Stimulated activated CD4-positive, alpha-beta T cell treated with anti-CD3 and anti-CD28 coated beads, Interleukin-1b, Interleukin-23, amount 100 ng/mL, for 1 hour (primary cell): ENCODE measurements at places on chromosomes 5 and 9.

DNA sequence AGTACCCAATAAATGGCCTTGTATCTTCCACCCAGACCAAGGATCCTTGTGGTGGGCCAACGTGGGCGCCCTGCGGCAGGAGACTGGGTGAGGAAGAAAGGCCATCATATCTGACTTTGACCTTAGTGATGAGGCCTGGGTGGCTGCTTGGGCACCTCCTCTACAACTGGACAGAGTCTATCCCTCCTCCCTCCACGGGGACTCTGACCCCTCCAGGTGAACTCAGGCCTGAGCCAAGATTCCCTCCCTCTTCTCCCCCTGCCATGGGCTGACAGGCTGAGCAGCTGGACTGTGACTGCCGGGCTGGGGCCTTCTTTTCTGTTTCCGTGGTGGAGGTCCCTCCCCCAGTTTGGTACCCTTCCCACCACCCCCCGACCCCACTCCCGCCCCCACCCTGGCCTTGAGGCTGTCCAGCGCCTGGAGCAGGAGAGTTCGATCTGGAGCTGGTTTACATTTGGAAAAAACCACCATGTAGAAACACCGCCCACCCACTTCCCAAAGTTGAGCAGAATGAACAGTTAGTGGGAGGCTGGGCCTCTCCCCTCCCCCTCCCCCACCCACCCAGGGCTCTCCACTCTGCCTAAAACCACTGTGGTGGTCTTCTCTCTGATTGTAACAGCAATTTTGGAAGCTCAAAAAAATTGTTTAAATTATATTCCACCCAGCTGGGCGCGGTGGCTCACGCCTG, 1.2 kb upstream of the PHYHD1 start:
- no peak for DNase-seq

GRCh38 chr5:90530736-90531487, 1.5 kb upstream of the LYSMD3 start:
- DNase-seq = no peak

DNA sequence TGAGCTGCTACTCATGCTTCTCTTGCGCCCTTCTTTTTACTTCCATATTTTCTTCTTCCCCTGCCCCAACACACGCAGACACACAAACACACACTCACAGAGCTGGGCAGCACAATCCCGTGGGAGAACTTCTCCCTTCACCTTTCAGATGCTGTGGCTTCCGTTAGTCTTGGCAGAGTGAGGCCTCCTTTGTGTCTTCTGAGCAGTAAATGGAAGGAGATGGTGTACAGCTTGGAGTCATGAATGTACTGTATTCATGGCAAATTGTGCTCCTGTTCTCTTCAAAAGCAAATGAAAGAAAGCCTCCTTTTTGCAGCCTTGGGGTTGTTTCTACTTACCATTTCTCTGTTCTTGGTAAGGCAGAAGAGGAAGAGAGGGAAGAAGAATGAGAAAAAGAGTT, 456.6 kb upstream of the TLE4 start:
- no peak for DNase-seq

DNA sequence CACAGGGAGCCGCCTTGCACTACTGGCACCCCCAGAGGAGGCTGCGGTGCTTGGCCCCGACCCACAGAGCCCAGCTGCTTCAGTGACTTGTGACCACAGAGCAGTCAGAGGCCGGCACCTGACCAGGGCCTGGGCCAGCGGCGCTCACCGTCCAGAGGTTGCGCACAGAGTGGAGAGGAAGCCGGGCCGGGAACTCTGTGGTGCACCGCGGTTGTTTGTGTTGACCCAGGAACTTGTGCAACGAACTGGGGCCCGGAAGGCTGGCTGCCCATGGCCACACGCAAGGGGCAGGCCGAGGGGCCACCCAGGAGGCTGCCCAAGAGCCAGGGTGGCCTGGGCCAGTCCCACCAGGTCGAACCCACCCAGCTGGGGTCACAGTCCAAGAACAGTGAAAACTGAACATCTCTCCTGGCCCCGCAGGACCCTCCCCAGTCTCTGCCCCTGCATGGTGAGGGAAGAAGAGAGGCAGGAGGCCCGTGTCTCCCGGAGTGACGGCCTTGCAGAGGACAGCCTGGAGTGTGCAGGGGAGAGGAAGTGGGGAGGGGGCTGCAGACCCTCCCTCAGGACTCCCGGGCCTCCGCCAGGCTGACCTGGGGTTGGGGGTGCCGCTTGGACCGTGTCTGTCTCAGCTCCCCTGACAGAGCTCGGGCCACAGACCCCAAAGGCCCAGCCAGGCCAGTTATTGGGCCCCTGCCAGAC, 42.8 kb upstream of the EGFL7 start:
- no peak for DNase-seq

DNA sequence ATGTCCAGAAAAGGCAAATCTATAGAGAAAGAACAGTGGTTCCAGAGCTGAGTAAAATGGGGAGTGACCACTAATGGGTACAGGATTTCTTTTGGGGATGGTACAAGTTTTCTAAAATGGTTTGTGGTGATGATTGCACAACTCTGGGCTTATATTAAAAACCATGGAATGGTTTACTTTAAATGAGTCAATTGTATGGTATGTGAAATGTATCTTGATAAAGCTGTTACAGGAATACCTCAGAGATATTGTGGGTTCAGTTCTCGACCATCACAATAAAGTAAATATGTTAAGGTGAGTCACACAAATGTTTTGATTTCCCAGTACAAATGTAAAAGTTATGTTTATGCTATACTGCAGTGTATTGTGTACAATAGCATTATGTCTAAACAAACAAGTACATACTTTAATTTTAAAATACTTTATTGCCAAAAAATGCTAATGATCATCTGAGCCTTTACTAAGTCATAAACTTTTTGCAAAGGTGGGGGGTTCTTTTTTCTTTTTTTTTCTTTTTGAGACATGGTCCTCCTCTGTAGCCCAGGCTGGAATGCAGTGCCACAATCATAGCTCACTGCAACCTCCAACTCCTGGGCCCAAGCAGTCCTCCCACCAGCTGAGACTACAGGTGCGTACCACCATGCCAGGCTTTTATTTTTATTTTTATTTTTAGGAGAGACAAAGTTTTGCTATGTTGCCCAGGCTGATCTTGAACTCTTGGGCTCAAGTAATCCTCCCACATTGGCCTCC, 65.9 kb downstream of the SHOC1 start:
- no peak for DNase-seq

GRCh38 chr5:54718656-54719055, 201.1 kb downstream of the SNX18 start:
- DNase-seq = no peak
